ENCODE measurements at places on chromosomes 1 and 21. TPM values are rescaled to one million over a fixed set of nuclear protein-coding genes. Genes with fewer than 3 reads are reported as not detected.

Gene NHLH1
- 0.43 TPM for total RNA-seq

Gene S100A7A
- total RNA-seq, result not detected

- H3K4me1 ChIP-seq, result peaks cover 30% of the 10 kb centered on the region
- peaks cover 7% of the 10 kb centered on the region for H3K27me3 ChIP-seq
- peak overlapping the region; percentile 80 for H3K27ac ChIP-seq
- H3K36me3 ChIP-seq, result no peaks in the 10 kb centered on the region
Measured at GRCh38 chr1:109530457-109531087, 9.1 kb upstream of the GPR61 start.

DNA sequence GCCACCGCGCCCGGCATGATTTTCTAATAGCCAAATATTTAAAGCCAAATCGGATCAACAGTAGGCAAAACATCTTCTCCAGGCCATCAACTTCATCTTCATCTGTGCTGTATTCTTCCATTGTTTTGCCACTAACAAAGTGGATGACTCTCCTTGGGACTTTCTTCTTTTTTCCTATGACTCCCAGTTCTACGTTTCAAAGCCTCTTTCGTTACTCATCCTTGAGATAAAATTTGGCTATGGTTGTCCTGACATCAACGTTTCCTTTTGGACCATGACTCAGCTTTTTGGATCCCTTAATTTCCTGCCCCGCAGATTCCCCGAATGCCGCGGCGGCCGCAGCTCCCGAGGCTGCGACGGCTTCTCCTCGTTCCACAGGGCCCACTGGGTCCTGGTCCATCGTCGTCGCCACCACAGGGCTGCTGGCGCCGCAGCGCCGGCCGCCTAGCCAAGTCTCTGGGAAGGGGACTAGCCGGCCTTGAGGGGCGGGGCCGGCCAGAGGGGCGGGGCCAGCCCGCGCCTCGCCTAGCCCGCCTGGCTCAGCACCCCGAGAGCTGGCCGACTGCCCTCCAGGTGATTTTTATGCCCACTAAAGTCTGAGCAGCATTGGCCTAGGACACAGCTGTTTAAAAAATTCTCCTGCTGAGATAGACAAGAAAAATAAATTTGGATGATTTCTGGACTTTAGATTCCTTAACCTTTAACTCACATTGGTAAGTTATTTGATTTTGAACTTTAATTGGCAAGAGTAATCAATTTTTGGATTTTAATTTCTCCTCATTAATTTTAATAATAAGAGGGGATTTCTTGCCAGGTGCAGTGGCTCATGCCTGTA lies 93.9 kb downstream of the ADCY10 start:
- DNase-seq, result peak; percentile 51
- H3K4me3 ChIP-seq, result peak overlapping the region; percentile 76
- H3K36me3 ChIP-seq, result peaks cover 4% of the 10 kb centered on the region
- H3K27ac ChIP-seq, result no peak overlapping the region
- H3K27me3 ChIP-seq, result peaks cover 15% of the 10 kb centered on the region
- H3K4me1 ChIP-seq, result peaks cover 13% of the 10 kb centered on the region
